ENCODE measurements at places on chromosomes 16 and 17. TPM values are rescaled to one million over a fixed set of nuclear protein-coding genes. Genes with fewer than 3 reads are reported as not detected.

The ITGAX gene
- 233 TPM for total RNA-seq

The GCGR gene
- not detected for total RNA-seq

- H3K4me3 ChIP-seq: no peak overlapping the region
- no peaks in the 10 kb centered on the region for H3K36me3 ChIP-seq
- H3K4me1 ChIP-seq: no peaks in the 10 kb centered on the region
- H3K27me3 ChIP-seq: no peaks in the 10 kb centered on the region
These were observed 185.0 kb upstream of the FOXF1 start for GRCh38 chr16:86325360-86325759.

DNA sequence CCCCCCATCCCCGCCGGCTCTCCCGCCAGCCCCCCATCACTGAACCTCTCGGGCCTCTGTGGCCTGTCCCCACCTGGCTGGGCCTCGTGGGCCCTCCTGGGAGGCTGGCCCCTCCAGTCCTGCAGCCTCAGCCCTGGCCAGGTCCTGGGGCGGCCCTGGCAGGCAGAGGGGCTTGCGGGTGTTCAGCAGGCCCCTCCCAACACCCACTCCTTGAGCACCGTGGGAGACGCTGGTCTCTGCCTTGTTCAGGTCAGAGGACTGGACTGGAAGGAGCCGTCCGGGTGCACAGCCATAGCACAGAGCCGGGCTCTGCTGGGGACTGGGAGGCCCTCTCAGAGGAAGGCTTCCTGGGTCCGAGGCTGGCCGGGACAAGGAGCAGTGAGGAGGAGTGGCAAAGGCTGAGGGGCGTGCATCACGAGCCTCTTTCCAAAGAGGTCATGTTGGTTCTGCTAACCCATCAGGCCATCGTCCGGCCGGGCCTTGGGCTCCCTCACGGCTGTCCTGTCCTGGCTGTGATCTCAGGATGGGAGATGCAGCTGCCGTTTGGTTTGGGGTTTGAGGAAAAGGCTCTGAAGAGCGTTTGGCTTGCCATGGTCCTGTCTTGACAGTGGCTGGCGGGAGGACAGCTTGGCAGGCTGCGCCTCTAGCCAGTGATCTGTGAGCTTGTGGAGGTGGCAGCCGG is 6.3 kb upstream of the PABPN1L start:
- peaks cover 8% of the 10 kb centered on the region for H3K27me3 ChIP-seq
- no peak for DNase-seq
- no peaks in the 10 kb centered on the region for H3K4me1 ChIP-seq

GRCh38 chr17:48247038-48247437 is 139.5 kb downstream of the SNX11 start:
- DNase-seq: no peak
- H3K27ac ChIP-seq: no peak overlapping the region
- H3K36me3 ChIP-seq: peaks cover 11% of the 10 kb centered on the region
- H3K4me3 ChIP-seq: no peak overlapping the region
- H3K4me1 ChIP-seq: peaks cover 2% of the 10 kb centered on the region
- H3K27me3 ChIP-seq: no peaks in the 10 kb centered on the region

The TVP23A gene
- not detected for total RNA-seq

DNA sequence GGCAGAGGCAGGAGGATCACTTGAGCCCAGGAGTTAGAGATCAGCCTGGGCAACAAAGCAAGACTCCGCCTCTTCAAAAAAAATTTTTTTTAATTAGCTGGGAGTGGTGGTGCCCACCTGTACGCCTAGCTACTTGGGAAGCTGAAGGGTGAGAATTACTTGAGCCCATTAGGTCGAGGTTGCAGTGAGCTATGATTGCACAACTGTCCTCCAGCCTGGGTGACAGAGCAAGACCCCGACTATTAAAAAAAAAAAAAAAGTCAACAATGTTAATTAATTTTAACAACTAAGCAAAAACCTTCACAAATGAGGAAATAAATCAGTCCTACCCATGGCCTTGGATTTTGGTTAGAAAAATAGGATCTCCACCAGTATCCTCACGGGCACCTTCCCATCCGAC is 5.4 kb downstream of the DHX58 start:
- H3K27me3 ChIP-seq: no peaks in the 10 kb centered on the region
- peaks cover 23% of the 10 kb centered on the region for H3K36me3 ChIP-seq
- no peak for DNase-seq

The NPB gene
- 0.18 TPM for total RNA-seq

- no peak overlapping the region for H3K27ac ChIP-seq
- H3K36me3 ChIP-seq: no peaks in the 10 kb centered on the region
- H3K4me1 ChIP-seq: peaks cover 72% of the 10 kb centered on the region
These were observed 1.1 kb upstream of the GIT1 start for GRCh38 chr17:29590411-29591145.

- no peak overlapping the region for H3K4me3 ChIP-seq
- peaks cover 2% of the 10 kb centered on the region for H3K36me3 ChIP-seq
- peaks cover 48% of the 10 kb centered on the region for H3K4me1 ChIP-seq
- H3K27ac ChIP-seq: peak overlapping the region; percentile 86
- DNase-seq: no peak
These were observed 24.8 kb downstream of the PITPNC1 start for GRCh38 chr17:67401598-67402504.

GRCh38 chr17:40558300-40558889 is 6.9 kb downstream of the CCR7 start:
- DNase-seq: peak; percentile 10
- peaks cover 4% of the 10 kb centered on the region for H3K36me3 ChIP-seq
- no peak overlapping the region for H3K4me3 ChIP-seq
- H3K27me3 ChIP-seq: no peaks in the 10 kb centered on the region
- H3K27ac ChIP-seq: no peak overlapping the region

DNA sequence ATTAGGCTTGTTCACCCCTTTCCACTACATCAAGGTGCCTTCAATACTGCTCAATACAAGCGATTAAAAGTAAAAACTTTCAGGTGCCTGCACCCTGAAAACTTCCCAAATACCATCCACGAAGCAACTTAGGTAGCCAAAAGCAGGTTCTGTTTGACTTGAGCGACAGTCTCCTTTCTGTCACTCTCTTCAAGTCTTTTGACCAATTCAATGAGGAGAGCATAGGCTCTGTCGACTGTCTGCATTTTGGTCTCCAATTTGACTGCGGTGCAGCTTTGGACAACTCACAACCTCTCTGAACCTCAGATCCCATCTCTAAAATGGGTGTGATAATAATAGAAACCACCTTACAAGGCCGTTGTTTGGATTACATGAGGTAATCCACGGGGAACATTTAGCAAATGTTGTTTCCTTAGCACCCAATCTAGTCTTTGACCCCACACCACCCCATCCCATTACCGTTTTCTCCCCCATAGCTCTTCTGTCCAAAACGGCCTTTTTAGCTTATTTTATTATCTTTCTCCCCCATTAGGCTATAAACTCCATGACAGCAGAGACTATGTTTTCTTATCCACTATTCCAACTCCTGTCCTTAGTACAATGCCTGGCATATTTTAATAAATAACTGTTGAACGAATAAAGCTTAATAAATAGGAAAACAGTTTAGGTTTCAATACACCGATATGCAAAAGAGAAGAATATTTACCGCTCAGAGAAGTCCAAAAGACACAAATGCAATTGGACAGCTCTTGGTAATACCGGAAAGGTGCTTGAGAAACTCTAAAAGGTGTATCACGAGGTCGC is 999 bp downstream of the MARF1 start:
- peaks cover 20% of the 10 kb centered on the region for H3K36me3 ChIP-seq
- peak overlapping the region; percentile 95 for H3K27ac ChIP-seq
- no peaks in the 10 kb centered on the region for H3K27me3 ChIP-seq
- peak overlapping the region; percentile 98 for H3K4me3 ChIP-seq
- DNase-seq: no peak

GRCh38 chr17:44767493-44767892 is 8.7 kb downstream of the ADAM11 start:
- H3K27me3 ChIP-seq: no peaks in the 10 kb centered on the region
- no peak overlapping the region for H3K27ac ChIP-seq
- peaks cover 12% of the 10 kb centered on the region for H3K4me1 ChIP-seq
- no peak for DNase-seq
- H3K4me3 ChIP-seq: no peak overlapping the region
- H3K36me3 ChIP-seq: no peaks in the 10 kb centered on the region

DNA sequence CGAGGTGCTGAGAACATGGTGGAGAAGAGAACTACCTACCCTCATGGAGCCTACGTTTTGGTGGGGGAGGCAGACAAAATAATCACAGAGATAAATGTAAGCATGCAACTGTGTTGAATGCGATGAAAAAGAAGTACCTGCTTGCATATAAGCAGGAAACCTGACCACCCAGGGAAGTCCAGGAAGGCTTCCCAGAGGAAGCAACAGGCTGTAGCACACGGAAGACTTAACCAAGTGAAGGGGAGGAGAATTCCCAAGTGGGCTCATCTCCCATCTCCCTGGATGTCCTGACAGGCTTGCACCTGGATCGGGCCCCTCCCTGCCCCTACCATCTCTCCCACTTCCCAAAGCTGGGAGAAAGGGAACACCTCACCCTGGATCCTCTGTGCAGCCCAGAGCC is 2.0 kb downstream of the SCRN2 start:
- no peak overlapping the region for H3K4me3 ChIP-seq
- no peak for DNase-seq
- H3K27me3 ChIP-seq: no peaks in the 10 kb centered on the region
- H3K36me3 ChIP-seq: peaks cover 6% of the 10 kb centered on the region

DNA sequence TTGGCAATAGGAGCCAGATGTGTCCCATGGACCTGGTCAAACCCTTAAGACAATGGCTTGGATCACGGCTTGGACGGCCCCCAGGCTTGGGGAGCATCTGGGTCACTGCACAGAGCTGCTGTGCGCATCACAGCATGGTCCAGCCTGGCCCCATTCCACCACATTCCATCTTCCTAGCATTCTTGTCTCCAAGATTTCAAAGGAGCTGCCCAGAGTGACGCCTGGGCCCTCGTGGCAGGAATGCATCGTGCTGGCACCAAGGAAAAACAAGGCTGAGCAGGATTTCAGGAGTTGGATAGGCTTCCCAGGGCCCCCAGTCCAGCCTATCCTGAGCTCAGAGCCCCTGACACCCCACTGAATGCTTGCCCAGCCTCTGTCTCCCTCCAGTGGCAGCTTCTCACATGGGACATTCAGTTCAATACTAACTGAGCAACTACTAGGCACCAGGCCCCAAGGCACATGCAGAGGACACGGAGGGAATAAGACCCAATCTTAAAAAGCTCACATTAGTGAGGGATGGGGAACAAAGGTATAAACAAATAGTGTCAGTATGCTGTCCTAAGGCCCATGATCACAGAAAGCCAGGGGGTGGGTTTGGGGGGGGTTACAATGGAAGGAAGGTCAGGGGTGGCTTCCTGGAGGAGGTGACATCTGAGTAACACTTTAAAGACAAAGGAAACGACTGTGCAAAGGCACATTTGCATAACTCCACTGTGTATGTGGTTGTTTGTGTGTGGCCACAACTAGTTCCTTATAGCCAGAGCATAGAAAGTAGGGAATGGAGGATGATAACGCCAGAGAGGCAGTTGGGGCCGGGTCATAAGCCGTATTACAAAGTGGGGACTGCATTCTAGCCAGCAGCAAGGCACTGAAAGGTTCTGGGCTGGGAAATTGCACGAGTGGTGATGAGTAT is 34.1 kb downstream of the TK2 start:
- peaks cover 62% of the 10 kb centered on the region for H3K4me1 ChIP-seq
- no peaks in the 10 kb centered on the region for H3K36me3 ChIP-seq
- no peak overlapping the region for H3K4me3 ChIP-seq
- H3K27me3 ChIP-seq: no peaks in the 10 kb centered on the region
- H3K27ac ChIP-seq: peak overlapping the region; percentile 94

DNA sequence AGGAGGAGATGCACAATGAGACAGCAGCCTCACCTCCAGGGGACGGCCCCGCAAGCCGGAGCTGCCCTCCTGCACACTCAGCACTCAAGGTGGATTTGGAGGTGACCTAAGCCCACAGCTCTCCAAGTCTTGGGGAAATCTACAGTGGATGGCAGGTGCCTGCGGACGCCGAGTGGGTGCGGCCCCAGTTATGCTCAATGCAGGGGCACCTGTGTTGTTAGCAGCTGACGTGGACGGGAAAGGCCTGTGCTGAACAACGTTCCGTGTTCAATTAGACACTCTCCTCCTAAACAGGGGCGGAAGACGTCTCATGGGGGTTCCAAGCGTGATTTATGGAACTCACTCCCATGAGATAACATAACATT is 22.0 kb upstream of the METRNL start:
- no peaks in the 10 kb centered on the region for H3K27me3 ChIP-seq
- peak; percentile 12 for DNase-seq
- H3K36me3 ChIP-seq: no peaks in the 10 kb centered on the region
- no peak overlapping the region for H3K27ac ChIP-seq
- H3K4me3 ChIP-seq: no peak overlapping the region

DNA sequence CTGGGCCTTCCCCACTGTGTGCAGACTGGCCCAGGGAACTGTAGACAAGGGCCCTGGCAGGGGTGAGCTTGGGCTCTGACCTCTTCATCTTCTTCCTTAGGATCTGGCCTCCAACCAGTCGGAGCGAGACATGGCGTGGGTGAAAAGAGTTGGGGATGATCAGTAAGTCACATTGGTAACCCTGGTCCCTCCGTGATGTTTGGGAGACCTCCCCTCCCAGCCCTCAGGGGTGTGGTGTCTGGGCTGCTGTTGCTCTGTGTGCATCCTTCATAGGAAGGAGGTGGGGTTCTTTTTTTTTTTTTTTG is 5.5 kb downstream of the TBKBP1 start:
- DNase-seq: no peak
- H3K4me3 ChIP-seq: peak overlapping the region; percentile 20
- H3K27me3 ChIP-seq: no peaks in the 10 kb centered on the region
- H3K27ac ChIP-seq: peak overlapping the region; percentile 53
- H3K36me3 ChIP-seq: peaks cover 8% of the 10 kb centered on the region
- peaks cover 95% of the 10 kb centered on the region for H3K4me1 ChIP-seq

DNA sequence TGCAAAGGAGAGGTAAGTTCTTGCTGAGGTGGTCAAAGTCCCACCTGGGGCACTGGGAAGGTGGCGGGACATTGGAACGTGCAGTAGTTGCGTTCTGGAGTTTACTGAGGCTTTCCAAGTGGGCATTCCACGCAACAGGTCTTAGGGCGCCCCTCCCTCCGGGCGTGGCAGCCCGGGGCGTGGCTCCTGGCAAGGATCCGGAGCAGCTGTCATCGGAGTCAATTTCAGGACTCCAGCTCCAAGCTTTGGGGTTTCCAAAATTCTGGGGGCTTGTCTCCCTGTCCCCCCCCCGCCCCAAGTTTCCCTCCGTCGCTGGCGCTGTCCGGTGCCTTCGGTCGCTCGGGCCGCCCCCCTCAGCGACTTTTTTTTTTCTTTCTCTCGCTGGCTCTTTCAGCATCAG is 43.1 kb upstream of the AMZ2 start:
- peaks cover 37% of the 10 kb centered on the region for H3K4me1 ChIP-seq
- H3K27me3 ChIP-seq: no peaks in the 10 kb centered on the region
- DNase-seq: peak; percentile 48
- peak overlapping the region; percentile 93 for H3K4me3 ChIP-seq
- H3K36me3 ChIP-seq: peaks cover 10% of the 10 kb centered on the region

GRCh38 chr16:5377280-5377898 is 279.8 kb upstream of the EEF2KMT start:
- no peak overlapping the region for H3K4me3 ChIP-seq
- H3K27ac ChIP-seq: no peak overlapping the region
- no peaks in the 10 kb centered on the region for H3K36me3 ChIP-seq
- DNase-seq: no peak

- H3K4me1 ChIP-seq: no peaks in the 10 kb centered on the region
- H3K36me3 ChIP-seq: no peaks in the 10 kb centered on the region
- no peak overlapping the region for H3K4me3 ChIP-seq
- no peak overlapping the region for H3K27ac ChIP-seq
- DNase-seq: no peak
- no peaks in the 10 kb centered on the region for H3K27me3 ChIP-seq
These were observed 46.1 kb downstream of the KCNJ16 start for GRCh38 chr17:70121126-70121525.
